ENCODE measurements at places on chromosomes 2 and 18. TPM values are rescaled to one million over a fixed set of nuclear protein-coding genes. Genes with fewer than 3 reads are reported as not detected.

The GNAL gene
- 2.5 TPM for polyA plus RNA-seq

The RAX gene
- not detected for polyA plus RNA-seq

The DYSF gene
- polyA plus RNA-seq, result 55.8 TPM

The ADAM23 gene
- 0.42 TPM for polyA plus RNA-seq

The C2orf78 gene
- not detected for polyA plus RNA-seq

The TUBA3E gene
- polyA plus RNA-seq, result 0.01 TPM

The WDR54 gene
- polyA plus RNA-seq, result 0.52 TPM

The HOXD8 gene
- 52.5 TPM for polyA plus RNA-seq

The ABCG8 gene
- polyA plus RNA-seq, result 0.05 TPM

The GPR155 gene
- polyA plus RNA-seq, result 1.7 TPM

The GPR39 gene
- 0.05 TPM for polyA plus RNA-seq

The SPATA3 gene
- polyA plus RNA-seq, result not detected

The HOXD13 gene
- polyA plus RNA-seq, result not detected

The FBXO15 gene
- polyA plus RNA-seq, result 0.17 TPM

The TXNL4A gene
- 217 TPM for polyA plus RNA-seq

The FIGN gene
- polyA plus RNA-seq, result 0.08 TPM

The RELCH gene
- polyA plus RNA-seq, result 13.0 TPM

Measured in psoas muscle (tissue), 8 donors.